OCI-LY7 (cell line): ENCODE measurements at places on chromosomes 11 and 22.
A peak's percentile ranks its signal among the peaks of the same experiment; 100 is the strongest.

- DNase-seq, result no peak
These were observed 9.5 kb upstream of the TSG101 start for GRCh38 chr11:18536209-18536608.

GRCh38 chr11:132780046-132780445, 752.3 kb downstream of the OPCML start:
- no peak for DNase-seq

- DNase-seq, result no peak
These were observed 44.1 kb upstream of the FIBIN start for GRCh38 chr11:26949846-26950245.

DNA sequence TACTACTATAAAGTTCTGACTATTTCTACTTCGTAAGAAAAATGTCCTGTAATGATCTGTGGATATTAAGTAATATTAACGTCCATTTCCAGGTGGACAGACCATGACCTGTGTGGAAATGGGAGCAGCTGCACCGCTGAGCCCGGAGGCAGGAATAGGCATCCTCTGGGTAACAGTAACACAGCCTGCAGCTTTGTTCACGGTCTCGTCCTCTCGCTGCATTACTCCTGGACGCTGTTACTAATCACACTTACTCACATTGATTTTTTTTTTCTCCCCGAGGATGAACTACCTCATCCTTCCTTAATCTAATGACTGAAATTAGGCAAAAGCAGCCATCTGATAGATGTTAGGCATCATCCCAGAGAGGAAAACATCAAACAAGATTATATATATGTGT, 345.7 kb upstream of the NARS2 start:
- DNase-seq, result no peak

- DNase-seq, result no peak
These were observed 1114.1 kb downstream of the BRD1 start for GRCh38 chr22:48713272-48714205.

- no peak for DNase-seq
These were observed 25.8 kb downstream of the MRGPRD start for GRCh38 chr11:68954836-68955606.

GRCh38 chr11:92240916-92241315, 16.3 kb downstream of the FAT3 start:
- no peak for DNase-seq

DNA sequence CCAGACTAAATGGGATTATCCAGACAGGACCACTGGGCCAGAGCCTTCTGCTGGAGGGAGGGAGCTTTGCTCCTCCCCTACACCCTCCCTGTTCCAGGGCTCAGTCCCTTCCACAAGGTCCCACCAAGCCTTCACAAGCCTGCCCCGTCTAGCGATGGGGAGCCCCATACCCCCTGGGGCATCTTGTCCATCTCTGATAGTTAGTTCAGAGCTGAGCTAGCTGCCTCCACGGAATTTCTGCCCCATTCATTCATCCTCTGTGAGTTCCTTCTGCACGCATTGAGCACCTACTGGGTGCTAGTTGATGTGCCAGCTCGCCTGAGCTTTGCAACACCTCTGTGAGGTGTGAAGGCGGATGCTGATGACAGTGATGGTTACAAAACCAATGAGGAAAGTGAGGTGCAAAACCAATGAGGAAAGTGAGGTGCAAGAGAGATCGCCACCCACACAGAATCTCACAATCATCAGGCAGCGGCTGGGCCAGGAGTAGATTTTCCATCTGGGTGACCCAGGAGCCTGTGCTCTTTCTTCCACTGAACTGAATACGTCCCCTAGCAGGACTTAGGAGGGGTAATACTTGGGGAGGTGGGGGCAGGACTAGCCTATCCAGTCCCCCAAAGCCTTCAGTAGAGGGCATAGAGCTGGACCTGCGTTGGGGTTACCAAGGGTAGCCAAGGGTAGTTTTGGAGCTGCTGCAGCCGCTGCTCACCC, 21.5 kb upstream of the CBX7 start:
- no peak for DNase-seq

GRCh38 chr11:75715688-75716087, 1.9 kb upstream of the MOGAT2 start:
- DNase-seq, result no peak

- DNase-seq, result no peak
These were observed 40.0 kb downstream of the AHNAK start for GRCh38 chr11:62506413-62507124.

DNA sequence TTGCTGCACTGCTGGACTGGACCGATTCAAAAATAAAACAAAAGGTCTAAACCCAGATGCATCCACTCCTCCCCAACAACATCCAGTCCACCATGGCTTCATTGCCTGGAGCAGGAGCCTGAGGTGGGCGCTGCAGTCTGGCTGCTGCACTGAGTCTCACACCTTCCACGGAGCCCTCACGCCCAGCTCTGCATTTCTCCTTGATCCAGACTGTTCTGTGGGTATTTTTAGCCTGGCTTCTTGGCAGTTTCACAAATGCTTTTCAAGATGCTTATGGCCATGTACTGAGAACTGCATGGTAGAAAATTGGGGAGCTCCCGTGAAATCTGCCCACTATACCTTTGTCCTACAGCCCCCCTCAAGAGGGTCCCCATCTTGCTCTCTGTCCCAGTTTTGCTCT, 53.3 kb upstream of the JAM3 start:
- DNase-seq, result no peak

DNA sequence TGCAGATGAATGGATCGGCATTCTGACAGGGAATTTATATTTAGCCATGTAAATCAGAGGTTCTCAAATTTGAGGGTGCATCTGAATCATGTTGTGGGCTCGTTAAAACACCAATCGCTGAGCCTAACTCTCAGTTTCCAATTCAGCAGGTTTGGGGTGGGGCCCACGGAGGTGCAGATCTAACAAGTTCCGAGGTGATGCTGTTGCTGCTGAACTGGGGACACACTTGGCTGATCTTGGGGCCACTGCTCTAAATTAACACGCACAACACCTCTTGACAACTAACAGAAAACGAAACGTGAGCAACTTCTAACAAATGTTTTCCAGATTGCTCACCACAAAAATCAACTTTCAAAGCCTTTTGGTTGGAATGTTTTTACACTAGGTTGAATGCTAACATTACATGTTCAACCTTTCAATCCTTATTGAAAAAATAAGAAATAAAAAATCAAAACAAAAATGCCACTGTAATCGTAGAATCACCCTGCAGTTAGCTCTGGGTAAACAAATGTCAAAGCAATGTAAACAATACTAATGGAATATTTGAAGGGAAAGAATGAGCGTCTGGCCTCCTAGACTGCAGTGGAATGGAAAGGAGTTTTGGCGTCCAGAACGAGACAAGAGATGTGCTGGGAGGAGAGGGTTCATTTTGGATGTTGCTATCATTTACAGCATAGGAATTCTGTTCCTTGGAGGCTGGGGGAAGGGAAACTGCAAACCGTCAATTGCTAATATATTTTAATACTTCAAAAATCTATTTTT, 68.3 kb upstream of the SLC6A5 start:
- DNase-seq, result no peak

- DNase-seq, result peak; percentile 55
These were observed 430.4 kb downstream of the TBC1D22A start for GRCh38 chr22:47192651-47193437.

DNA sequence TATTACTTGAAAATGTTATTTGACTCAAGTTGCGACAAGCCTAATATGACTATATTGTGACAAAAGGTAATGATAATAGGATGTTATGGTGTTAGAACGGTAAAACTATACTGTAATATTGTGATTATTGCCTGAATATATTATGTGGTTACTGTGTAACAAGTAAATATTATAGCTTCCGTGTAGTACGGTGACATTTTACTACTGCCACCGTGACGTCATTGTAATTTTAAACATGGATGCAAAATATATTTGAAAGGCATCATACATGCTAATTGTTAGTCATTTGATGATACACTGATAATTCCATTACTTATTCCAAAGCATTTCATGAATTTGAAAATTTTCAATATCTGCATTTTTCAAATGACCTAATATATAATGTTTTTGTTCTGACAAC, 2.5 kb downstream of the ELP4 start:
- DNase-seq, result no peak

- no peak for DNase-seq
These were observed 24.2 kb downstream of the EIF3F start for GRCh38 chr11:8011371-8011770.

DNA sequence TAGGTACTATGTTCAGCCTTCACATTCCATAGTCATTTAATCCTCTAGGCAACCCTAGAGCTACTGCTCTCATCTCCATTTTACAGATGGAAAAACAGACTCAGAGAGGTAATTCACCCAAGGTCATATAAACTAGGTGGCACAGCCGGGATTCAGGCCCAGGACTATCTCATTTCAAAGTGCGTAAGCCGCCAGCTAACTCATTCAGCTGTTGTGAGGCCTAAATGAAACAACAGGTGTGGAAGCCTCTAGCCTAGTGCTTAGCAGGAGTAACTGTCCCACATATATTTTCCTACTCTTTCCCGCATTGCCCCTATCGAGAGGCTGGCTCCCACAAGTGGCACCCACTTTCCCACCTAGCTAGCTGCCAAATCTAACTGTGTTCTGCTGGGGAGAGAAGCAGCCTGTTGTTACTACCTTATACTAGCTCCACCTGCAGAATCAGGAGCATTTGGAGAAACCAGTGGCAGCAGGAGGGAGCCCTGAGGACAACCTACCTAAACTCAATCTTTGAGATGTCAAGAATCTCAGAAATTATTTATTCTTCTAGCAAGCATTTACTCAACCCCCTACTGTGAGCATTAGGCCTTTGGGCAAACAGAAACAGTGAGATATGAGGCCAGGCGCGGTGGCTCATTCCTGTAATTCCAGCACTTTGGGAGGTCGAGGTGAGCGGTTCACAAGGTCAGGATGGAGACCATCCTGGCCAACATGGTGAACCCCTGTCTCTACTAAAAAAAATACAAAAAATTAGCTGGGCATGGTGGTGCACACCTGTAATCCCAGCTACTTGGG, 20.9 kb downstream of the PRG3 start:
- no peak for DNase-seq

DNA sequence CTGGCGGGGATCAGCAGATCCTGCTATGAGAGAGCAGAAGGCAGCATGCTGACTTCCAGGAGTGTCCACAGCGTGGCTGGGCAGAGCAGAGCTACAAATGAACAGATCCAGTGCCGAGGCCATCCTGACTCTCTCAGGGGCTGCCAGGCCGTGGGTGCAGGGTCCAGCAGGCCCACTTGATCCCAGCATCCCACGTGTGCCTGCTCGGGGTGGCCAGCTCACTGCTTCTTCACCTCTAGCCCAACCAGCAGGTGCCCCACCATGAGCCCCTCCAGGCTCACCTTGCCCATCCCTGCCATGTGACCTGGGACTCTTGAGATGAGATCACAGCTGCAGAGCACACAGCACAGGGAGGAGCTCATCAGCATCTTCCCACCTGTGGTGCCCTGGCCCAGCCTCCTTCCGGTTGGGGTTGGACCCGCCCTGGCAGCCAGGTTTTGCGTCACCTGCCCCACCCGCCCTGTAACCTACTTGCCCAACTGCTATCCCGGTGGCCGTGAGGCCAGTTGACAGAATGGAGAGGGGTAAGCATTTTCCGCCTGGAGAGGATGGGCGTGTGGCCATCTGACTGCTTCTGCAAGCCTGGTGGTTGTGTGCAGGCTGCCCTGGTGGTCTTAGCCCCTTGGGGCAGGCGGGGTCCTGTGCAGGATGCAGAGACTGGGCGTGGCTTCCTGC, 11.0 kb downstream of the TANGO2 start:
- peak; percentile 76 for DNase-seq

GRCh38 chr11:22711071-22711770, 44.8 kb downstream of the GAS2 start:
- DNase-seq, result no peak

- no peak for DNase-seq
These were observed 29.8 kb downstream of the SCUBE1 start for GRCh38 chr22:43313244-43313889.

- peak; percentile 1 for DNase-seq
These were observed 17.5 kb upstream of the OR10W1 start for GRCh38 chr11:58285483-58286040.

- no peak for DNase-seq
These were observed 11.1 kb downstream of the ZP1 start for GRCh38 chr11:60878245-60879101.

DNA sequence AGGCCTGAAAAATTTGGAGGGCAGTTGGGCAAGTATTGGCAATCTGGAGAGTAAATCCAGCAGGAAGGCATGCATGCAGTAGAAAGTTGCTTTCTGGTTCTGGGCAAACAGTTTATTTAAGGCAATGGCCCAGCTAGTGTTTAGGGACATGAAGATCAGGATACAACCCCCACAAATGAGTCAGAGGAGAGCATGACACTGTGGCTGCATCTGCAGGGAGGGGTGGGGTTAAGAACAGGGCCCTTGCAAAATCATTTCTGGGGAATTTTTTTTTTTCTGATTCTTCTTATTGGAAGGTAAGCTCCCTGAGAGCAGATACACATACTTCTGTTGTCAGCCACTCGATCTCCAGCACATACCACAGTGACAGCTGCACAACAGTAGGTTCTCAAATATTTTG, 61.1 kb downstream of the FDX1 start:
- no peak for DNase-seq

GRCh38 chr11:43547430-43547831, 133.1 kb upstream of the HSD17B12 start:
- DNase-seq, result no peak

DNA sequence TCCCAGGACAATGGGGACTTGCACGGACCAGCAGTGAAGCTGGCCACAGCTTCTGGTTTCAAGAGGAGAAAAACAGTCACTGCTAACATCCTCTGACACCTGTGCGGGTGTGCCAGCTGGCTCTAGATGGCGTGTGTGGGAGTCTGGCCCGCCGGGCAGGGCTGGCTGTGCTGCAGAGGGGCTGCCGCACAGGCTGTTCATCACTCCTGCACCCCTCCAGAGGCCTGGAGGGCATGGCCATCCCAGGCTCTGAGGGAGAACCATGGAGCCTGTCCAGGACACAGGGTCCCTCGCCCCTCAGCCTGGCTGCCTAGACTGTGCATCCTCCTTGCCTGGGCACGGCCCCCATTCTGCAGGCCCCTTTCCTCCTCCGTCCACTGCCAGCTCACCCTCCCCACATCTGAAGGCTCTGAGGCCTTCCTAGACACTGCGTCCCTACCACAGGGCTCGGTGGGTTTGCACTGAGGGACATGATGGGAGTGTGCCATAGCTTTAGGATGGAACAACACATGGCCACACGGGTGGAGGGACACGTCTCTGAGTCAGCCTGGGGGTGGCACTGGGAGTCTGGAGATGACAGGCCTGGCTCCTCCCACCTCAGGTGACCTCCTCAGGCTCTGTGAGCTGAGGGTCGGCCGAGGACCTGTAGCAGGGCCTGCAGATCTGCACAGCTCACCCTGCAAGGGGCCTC, 42.1 kb upstream of the GNB1L start:
- peak; percentile 87 for DNase-seq

GRCh38 chr11:2448661-2449547, 4.1 kb downstream of the KCNQ1 start:
- no peak for DNase-seq

- DNase-seq, result no peak
These were observed 31.5 kb downstream of the CDKN1C start for GRCh38 chr11:2853997-2854560.
